ENCODE measurements at places on chromosomes 6 and 20.

GRCh38 chr6:74248966-74249365 is 553.0 kb downstream of the CD109 start:
- no peak for DNase-seq

DNA sequence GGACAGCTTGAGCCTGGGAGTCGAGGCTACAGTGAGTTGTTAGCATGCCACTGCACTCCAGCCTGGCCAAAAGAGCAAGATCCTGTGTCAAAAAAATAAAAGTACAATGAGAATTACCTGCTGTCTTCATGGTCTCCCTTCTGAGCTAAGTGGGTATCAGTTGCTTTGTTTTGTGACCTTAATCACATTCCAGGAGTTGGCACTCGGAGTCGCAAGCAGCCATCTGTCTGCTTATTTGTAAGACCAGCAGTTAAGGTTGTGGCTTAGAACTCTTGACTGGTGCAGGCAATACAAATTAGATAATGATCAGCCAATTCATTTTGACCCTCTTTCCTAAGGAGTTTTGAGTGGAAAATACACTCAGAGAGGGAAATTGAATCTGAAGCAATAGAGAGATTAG is 114.0 kb downstream of the MYO6 start:
- DNase-seq, result no peak

DNA sequence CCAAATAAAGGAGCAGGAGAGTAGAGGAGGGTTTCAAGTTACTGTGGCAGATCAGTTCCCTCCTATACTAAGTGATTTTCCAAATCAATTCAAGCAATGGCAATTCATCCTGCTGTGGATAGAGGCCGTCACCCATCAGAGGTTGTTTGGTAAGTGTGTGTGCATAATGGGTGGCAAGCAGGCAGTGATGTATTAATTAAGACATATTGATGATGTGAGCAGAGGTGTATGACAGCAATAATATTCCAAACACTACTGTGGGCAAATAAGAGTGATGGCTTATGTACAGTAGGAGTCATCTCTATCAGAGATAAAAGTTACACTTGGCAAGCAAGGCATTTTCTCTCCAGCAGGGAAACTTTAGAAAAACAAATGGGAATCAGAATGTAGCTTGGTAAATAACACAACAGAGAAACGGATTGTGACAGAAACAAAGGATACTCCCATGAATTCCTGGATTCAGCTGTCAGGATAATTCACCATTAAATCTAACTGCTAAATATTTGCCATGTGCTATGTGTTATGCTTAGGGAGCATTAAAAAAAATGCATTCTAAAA is 196.3 kb downstream of the KHDC1L start:
- DNase-seq, result no peak

GRCh38 chr6:53035549-53036213 is 29.5 kb upstream of the FBXO9 start:
- DNase-seq, result no peak

DNA sequence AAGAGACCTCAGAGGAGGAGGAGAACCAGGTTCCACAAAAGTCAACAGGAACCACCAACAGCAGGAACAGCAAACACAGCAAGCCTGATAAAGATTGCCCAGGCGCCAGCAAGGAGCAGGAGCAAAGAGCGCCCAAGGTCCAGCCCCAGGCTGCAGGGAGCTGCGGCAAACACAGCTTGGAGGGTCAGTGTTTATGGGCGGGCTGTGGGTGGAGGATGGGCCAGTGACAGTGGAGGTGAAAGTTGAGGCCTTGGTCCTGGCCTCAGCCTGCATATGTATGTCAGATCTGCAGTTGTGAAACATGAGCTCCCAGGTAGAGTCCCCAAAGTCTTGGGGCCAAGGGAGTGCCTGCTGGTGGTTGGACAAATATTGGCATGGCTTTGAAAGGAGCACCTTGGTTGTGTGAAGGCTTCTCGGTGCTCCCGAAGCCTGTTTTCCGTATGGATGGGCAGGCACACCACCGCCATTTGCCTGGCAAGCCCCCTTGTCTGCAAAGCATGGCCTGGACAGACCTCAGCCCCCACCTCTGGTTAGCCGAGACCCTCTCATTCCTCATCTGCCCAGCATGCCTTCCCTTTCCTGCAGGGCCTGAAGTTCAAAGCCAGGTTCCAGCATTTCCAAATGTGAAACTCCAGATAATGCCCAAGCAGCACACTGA is 2.0 kb upstream of the CAPN11 start:
- no peak for DNase-seq

- DNase-seq, result no peak
Measured at GRCh38 chr6:82842721-82843120, 222.9 kb downstream of the UBE3D start.

GRCh38 chr6:31009731-31010130 is 543 bp upstream of the MUC22 start:
- no peak for DNase-seq

DNA sequence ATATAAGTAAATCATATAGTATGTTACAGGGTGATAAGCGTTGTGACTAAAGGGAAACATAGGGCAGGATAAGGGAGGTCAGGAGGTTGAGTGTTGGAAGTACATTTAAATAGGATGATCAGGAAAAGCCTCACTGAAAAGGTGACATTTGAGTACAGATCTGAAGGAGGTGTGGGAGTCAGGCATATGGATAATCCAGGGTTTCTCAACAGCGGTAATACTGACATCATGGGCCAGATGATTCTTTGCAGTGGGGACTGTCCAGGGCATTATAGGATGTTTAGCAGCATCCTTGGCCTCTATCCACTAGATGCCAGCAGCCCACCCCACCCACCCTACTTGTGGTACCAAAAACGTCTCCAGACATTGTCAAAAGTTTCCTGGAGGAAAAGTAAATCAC is 292.6 kb upstream of the PREP start:
- no peak for DNase-seq

- no peak for DNase-seq
Measured at GRCh38 chr6:65110031-65110430, 597.0 kb downstream of the EYS start.

DNA sequence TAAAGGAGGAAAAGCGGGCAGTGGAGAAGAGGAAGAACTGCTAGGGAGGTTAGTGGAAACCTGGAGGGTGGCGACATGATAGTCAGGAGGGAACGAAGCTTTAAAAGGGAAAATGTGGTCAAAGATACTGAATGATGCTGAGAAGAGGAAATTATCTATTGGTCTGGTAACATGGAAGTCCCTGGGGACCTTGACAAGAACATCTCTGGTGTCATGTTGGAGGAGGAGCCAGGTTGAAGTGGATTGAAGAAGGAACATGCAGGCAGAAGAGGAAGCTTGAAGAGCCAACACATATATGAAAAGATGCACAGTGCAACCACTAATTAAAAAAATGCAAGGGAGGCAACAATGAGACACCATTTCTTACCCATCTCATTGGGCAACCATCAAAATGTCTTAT is 251.9 kb upstream of the RNF24 start:
- no peak for DNase-seq

- no peak for DNase-seq
Measured at GRCh38 chr6:1777921-1778685, 168.4 kb downstream of the FOXC1 start.

GRCh38 chr6:130187335-130188206 is 35.2 kb downstream of the SAMD3 start:
- DNase-seq, result peak; percentile 6

DNA sequence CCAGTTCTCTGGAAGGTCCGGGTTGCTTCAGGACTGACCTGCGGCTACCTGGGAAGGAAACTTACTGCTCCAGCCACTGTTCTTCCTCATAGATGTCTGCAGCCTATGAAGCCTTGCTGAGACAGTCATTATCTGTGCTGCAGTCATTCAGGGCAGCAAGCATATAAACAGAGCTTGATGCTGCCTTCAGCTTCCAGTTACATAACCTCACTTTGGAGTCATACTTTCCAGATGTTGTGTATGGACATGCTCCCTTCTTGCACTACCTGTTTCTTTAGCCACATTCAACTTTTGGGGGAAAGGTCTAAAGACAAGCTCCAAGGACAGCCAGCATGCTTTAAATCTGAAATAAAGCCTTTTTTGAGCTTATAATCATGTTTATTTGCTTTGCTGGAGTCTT is 98.1 kb downstream of the SLC24A3 start:
- DNase-seq, result no peak

DNA sequence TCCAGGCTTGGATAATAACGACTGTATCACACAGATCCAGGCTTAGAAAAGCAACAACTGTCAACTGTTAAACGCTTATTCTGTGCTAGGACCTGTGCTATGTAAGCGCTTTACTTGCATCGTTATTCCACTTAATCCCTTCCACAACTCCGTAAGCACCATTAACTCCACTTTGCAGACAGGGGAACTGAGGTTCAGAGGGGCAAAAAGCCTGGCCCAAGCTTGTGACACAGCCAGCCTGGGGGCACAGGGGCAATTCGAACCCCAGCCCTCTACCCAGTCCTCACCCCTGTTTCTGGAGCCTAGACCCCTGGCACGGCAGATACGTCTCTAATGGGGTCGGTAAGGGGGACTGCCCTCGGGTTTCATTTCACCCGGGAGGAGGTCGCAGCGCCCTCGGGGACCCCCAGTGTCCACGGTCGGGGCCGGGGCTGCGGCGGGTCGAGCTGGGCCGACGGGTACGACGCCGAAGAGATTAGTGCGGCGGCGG is 411 bp downstream of the DSN1 start:
- DNase-seq, result no peak

- DNase-seq, result peak; percentile 79
Measured at GRCh38 chr6:111837641-111838500, 35.4 kb downstream of the FYN start.

- no peak for DNase-seq
Measured at GRCh38 chr20:44418069-44418905, 57.4 kb upstream of the TTPAL start.

- DNase-seq, result no peak
Measured at GRCh38 chr20:24458436-24458835, 11.0 kb upstream of the SYNDIG1 start.

DNA sequence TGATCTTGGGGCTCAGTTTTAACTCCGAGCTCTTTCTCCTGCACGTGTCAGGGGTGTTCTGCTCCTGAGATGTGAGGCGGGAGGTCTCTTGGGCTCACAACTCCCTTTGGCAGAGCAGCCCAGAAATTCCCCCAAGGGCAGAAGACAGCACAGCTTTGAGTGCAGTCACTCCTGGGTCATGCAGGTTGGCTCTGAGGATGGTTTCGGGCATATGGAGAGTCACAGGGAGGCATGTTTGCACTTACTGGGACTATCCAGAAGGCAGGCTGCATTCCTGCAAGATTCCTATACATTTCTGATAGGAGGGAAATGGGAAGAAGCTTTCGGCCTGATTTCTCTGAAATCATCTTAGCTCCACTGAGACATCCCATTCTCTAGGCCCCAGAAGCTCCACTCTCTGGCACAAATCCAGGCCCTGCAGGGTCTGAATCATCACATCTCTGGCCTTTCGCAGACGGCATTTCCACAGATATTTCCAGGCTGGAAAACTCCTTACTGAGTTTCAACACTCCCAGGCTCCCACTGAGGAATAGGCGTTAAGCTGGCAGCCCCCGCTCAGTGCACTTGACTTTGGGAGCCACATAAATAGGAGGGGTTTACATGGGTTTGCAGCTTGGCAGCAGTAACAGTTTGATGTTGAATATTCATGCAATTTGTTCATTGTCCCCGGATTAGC is 39.7 kb downstream of the AGPAT4 start:
- no peak for DNase-seq

DNA sequence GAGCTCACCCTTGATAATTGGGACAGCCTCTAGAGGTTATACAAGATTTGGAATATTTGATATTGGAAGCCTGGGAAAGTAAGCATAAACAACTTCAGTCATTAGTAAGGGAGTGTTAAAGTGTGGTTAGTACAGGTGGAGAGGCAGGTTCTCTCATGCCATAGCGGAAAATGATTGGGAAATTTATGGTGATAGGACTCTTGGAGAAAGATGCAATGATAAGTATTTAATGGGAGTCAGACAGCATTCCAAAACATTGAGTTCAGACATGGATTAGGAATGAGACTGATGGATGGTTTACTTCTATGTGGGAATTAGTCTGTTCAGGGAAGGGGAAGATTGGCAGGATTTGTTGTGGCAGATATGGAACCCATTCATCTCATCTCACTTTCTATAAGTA is 152.7 kb downstream of the MCHR2 start:
- DNase-seq, result no peak

DNA sequence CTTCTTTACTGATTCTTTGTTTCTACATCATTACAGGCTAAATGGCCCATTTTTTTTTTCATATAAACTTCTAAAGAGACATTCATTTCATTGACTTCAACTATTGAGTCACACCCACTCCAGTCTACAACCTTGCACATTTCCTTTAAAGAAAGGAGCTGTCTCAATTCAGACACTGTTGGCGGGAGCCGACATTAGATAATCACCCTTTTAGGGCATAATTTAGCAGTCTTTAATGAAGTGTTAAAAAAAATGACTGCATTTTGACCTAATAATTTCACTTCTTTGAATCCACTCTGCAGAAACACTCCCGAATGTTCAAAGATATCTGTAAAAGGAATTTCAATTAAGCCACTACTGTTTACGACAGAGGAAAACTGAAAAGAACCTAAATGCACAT is 1.5 kb downstream of the EPM2A start:
- DNase-seq, result no peak

GRCh38 chr6:148986608-148987007 is 239.8 kb downstream of the UST start:
- DNase-seq, result no peak

GRCh38 chr20:59463541-59463940 is 140.8 kb upstream of the PHACTR3 start:
- no peak for DNase-seq

GRCh38 chr6:130050230-130050629 is 31.8 kb downstream of the L3MBTL3 start:
- no peak for DNase-seq

DNA sequence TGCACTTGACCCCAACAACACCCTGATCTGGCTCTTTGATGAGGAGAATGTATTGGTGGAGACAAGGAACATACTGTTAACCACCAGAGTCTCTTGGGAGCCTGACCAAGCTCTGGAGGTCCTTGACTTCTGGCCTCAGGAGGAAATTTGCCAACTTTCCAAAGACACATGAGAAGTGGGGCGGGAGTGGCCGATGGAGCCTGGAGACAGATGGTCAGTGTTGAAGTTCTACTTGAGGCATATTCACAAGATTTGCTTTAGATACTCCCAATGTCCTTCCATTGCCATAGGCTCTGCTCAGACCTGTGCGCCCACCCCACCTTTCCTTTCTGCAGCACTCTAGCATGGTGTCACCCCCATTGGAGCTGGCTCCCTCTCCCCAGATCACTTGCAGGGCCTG is 241.0 kb downstream of the SLC24A3 start:
- no peak for DNase-seq

DNA sequence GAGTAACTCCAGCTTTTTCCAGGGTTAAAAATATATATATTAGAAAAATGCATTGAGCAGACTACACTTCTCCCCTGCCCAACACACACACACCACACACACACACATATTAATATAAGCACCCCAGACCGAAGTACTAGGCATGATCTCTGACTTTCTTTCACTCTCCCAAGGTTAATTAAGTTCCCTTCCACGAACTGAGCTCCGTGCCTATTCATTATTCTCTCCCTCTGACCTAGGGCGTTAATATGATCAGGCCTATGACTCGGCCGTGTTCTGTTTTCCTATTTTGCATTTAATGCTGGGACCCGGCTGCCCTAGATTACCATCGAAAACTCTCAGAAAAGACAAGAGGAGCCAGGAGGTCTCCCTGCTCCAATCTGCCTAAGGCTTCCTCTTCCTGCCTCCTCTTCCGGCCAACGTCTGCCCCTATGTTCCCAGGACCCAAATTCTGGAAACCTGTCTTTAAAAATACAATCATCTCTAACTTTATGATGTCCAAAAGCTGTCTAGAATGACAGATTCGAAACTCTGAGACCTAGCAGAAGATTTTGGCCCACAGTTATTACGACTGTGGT is 6.1 kb upstream of the POU3F2 start:
- DNase-seq, result no peak
